ENCODE measurements at places on chromosomes 7 and 10.

DNA sequence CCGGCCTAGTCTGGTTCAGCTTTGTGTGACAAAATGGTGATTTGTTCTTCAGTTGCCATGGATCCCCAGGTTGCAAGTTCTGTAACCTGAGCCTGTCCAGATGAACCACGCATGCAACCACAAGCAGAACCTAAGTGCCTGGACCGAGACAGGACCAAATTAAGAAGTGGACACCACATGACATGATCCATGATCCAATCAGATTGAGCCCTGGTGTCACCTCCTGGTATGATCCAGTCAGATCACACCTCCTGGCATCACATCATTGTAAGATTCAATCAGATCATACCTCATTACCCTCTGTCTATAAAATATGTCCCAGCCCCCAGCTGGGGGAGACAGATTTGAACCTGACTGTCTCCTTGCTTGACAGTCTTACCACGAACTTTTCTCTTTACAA lies 70.0 kb downstream of the MALSU1 start:
- DNase-seq: no peak

GRCh38 chr7:55020466-55020871 lies 1.7 kb downstream of the EGFR start:
- no peak for DNase-seq

- no peak for DNase-seq
Measured at GRCh38 chr10:79152423-79152817, 83.7 kb downstream of the ZMIZ1 start.

DNA sequence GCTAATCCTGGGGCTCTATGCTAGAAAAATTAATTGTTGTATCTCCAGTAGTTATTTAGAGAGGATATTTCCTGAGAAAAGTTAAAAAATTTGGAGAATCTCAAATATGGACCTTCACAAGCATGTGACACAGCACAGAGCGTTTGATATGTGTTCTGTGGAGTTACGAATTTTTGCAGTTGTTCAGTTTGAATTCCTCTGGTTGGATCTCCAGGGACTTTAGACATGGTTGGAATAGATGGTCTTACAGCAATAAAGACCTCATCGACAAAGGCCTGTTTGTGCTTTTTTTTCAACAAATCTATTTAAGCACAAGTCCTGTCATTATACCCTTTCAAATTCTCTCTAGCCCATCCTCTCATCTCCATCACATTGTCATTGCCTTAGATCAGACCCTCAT lies 138.0 kb downstream of the TES start:
- DNase-seq: no peak

GRCh38 chr10:23530079-23530478 lies 91.2 kb downstream of the OTUD1 start:
- DNase-seq: no peak

DNA sequence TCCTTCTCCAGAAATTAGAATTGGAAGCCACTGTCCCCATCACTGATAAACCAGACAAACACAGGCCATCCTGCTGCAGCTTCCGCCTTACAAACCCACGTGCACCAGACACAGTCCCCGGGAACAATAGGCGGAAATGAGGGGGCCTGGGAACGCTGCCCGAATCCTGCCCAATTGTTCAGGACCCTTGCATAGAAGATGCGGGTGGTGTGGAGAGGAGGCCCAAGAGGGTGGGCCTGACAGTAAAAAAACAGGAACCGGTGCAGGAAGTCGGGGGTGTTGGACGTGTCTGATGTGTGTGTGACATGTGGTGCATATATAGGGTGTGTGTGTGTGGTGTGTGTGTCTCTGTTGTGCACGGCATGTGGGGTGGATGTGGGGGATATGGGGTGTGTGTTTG lies 26.5 kb upstream of the CHST15 start:
- no peak for DNase-seq

GRCh38 chr7:7746458-7746857 lies 28.1 kb upstream of the RPA3 start:
- DNase-seq: no peak

GRCh38 chr7:47461161-47461560 lies 120.8 kb downstream of the TNS3 start:
- DNase-seq: no peak

DNA sequence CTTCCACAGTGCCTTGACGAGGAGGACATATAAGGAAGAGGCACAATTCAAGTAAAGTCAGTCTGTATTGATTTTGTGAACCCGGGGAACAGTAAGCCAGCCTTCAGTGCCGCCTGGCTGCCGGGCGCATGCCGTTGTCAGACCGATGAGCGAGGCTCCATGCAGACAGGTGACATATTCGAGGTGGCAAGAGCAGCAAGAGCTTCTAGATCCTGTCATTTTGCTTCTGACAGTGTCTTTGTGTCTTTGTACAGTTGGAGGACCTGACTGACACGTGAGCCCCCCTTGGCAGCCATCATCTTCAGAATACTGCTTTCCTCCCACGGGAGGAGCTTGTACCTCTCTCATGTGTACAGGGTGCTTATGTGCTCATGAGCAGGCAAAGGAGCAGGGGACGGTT lies 387.5 kb upstream of the GALNT17 start:
- DNase-seq: no peak

- DNase-seq: no peak
Measured at GRCh38 chr7:71885487-71885886, 526.7 kb downstream of the CALN1 start.

DNA sequence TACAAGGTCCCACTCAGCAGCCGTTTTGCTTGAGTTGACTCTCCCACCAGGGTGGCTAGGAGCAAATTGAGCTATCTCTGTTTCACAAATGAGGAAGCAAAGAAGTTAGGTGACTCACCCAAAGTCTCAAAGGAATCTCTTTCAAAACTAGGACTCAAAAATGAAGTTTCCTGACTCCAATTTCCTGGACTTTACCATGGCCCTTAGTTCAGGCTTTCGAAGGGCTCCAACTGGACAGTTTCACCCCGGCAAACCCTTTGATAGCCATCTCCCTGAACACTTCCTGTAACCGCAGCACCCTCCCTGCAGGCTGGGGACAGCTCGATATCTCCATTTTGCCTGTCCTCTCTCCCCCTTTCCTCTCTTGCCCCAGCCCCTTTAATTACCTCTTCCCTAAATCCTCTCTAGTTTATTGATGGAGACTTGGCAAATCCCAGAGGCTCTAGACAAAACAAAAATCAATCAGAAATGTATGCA lies 4.7 kb upstream of the AFAP1L2 start:
- no peak for DNase-seq

- no peak for DNase-seq
Measured at GRCh38 chr10:24476913-24477701, 246.6 kb downstream of the ARHGAP21 start.

DNA sequence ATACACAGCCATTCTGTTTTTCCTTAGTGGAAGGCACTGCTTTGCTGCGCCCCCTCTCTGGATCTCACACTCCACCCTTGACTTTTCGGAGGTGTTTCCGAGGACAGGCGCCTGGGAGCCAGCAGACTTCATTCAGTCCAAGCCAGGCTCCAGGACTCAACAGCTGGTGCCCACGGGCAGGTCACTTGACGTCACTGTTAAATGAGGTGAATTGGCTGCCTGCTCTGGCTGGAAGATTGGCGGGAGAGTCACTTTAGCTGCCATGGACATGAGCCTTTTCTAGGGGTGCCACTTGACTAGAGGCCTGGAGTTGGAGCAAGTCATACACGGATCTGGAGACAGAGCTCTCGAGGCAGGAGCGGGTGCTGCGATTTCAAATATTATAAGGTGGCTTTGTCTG lies 3.2 kb downstream of the HTRA1 start:
- no peak for DNase-seq

GRCh38 chr10:49550563-49550962 lies 11.6 kb upstream of the ERCC6 start:
- no peak for DNase-seq

GRCh38 chr7:84157171-84157570 lies 37.4 kb downstream of the SEMA3A start:
- DNase-seq: no peak

GRCh38 chr10:49177391-49178355 lies 10.5 kb downstream of the TMEM273 start:
- DNase-seq: peak; percentile 83

GRCh38 chr7:150412016-150412415 lies 32.9 kb downstream of the ZNF775 start:
- DNase-seq: no peak

DNA sequence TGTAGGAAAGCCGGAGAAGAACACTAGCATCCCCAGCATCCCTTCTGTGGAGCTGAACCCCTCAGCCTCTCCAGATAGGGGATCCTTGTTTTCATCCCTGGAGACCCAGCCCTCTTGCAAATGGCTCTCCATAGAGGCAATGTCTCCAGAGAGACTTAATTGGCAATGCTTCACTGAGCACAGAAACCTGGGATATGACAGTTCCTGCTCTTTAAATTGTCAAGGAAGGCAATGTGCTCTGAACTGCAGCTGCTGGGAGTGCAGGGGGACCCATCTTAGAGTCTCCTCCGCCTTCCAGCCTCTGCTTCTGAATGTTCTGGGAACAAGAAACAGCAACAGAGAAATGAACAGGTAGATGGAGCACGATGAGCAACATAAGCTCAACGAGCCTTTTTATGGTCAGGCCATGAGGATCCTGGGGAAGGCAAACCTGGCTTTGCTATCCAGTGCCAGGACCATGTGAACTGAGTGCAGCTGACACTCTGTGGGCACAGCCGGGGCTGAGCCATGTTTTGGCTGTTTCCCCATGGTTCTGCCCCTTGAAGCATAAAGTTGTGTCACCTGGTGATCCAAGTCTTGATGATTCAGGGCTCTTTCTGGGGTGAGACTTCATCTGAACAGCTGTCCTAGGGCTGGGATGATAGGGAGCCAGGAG lies 481.0 kb downstream of the PLXNA4 start:
- no peak for DNase-seq

GRCh38 chr10:15295537-15296325 lies 75.4 kb downstream of the FAM171A1 start:
- DNase-seq: no peak

DNA sequence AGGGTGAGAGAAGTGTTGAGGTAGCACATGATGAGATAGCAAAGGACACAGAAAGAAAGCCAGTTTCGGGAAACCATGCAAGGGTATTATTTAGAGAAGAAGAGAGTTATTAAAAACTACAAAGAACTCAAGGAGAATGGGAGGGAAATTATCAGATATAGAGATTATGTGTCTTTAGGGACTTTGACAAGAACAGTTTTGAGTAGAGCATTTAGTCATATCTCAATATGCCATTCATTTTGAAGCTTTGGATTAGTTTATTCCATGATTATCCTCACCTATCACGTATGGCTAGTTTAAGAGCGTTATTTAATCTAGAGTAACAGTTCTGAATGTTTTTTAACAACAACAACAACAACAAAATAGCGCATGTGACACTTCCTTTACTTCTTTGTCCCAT lies 409.4 kb downstream of the EXOC4 start:
- no peak for DNase-seq

GRCh38 chr10:132614431-132615340 lies 77.1 kb downstream of the INPP5A start:
- no peak for DNase-seq

DNA sequence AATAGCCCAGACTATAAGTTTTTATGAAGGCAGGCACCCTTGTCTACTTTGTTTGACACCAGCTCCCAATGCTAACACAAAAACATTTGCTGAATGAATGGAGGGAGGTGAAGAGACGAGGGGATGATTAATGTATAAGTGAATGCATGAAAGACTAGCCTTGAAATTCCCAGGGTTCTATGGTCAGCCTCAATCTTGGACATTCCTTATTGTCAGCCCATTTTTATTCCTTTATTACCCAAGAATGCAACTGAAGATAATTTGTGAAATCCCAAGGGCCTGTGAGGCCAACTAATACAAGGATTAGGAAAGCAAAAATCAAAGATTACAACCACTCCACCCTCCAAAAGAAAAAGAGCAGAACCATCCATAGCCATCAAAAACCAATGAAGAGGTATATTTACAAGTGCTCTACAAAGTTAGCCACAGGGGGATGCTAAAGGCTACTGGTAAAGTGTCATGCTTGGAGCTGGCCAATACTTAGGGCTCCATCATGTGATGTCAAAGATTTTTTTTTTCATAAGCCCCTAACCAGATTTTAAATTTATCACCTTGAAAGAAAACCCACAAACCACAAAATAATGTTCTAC lies 40.0 kb upstream of the ASAH2 start:
- no peak for DNase-seq

DNA sequence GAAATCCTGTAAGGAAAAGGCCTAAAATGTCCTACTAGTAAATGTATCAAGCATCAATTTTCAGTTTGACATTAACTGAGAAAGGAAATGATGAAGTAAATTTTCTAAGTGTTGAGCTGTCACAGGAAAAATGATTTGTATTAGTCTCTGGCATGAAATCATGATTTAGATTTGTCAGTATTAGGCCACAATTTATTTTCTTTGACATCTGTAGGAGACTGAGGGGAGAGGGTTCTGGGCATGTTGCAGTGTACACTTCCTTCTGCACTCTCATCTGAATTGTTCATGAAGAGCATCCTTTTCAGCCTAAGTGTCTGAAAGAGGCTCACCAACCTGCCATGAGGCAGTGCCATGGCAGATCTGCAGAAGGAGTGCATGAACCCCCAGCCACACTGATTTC lies 15.9 kb downstream of the ADRB1 start:
- no peak for DNase-seq

DNA sequence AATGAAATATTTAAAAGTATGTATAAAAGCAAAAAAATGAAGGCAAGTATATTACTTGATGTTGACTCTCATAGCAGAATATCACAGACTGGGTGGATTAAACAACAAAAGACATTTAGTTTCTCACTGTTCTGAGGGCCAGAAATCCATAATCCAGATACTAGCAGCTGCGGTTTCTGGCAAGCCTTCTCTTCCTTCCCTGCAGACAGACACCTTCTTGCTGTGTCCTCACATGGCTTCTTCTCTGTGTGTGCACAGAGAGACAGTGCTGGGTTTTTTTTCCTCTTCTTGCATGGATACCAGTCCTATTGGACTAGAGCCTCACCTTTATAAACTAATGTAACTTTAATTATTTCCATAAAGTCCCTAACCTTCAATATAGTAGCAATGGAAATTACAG lies 127.9 kb upstream of the AKR1E2 start:
- no peak for DNase-seq

DNA sequence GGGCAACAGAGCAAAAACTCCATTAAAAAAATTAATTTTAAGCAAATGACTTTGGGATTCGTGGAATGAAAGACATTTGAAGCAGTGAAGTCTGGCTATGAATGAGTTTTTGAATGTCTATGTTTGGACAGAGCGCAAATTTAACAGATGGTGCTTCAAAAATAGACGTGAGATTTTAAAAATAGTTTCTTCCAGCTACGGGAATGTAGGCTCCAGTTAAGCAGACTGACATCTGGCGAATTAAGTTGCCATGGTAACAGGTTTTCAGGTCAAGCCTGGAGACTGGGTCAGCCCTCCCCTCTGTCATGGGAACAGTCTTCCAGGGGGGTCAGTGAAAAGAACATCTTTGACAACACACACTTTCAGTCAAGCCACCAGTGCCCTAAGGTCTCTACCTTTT lies 62.0 kb downstream of the MYOF start:
- DNase-seq: no peak

DNA sequence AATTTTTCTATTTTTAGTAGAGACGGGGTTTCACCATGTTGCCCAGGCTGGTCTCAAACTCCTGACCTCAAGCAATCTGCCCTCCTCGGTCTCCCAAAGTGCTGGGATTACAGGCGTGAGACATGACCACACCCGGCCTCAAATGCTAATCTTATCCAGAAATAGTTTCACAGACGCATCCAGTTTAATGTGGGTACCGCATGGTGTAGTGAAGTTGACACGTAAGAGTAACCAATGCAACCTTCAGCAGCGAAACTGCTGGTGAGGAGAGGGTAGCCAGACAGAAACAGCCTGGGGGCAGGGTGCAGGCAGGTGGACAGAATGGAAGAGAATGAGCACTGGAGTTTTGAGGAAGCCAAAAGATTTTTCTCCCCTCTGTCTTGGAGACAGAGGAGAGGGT lies 63.5 kb upstream of the FAM180A start:
- no peak for DNase-seq

- DNase-seq: no peak
Measured at GRCh38 chr10:71038091-71038633, 149.8 kb upstream of the PCBD1 start.

Measured in kidney epithelial cell (primary cell).